ENCODE measurements at places on chromosomes 6 and 20.

- no peak for DNase-seq
These were observed 150.3 kb downstream of the TMEM242 start for GRCh38 chr6:157172830-157173536.

DNA sequence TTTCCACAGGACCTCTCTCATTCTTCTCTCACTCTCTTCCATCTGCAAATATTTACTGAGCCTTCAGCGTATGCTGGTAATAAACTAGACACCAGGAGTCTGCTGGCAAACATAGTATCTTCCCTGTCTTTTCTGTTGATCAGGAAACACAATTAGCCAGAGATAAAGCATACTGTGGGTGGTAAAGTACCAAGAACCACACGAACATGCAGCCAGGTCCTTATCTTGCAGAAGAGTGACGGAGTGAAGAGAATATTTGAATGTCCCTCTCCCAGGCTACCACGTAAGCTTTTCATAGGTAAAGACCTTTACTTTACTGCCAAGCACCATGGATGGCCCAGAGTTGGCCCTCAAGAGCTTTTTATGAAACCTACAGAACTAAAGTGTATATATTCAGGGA, 13.3 kb downstream of the FHL5 start:
- DNase-seq: no peak

DNA sequence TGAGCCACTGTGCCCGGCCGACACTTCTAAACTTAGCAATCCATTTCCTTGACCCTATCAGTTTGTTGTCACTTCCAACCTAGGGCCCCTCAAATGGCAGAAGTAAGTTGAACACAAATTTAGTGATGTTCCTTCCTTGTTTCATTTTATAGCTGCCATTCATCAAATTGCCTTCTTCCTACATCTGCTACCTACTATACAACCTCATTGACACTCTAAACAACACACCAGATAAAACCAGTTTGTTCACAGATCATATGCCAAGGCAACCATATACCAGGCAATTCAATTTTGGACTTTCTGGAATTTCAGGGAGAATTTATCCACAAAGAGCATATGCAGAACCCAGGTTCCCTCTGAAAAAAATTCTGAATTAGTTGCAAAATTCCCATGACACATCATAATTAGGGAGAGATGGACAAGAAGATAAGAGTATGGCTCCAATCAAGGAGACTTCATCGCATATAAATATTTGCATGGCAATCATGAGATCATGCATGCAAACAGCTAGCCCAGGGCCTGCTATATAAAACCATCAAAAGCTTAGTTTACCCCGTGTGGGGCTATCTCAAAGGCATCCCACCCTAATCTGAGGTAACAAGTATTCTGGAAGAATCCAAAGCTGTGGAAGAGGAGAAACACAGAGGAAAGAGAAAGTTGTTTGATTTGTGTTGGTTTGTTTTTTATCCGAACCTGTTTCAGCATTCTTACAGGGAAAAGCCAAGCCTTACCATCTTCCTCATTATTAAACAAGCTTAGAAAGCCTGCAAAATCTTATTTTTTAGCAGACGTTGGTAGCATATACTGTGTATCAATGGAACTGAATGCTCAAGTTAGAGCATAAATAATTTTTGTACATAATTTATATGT, 132.8 kb upstream of the TNFAIP3 start:
- DNase-seq: no peak

DNA sequence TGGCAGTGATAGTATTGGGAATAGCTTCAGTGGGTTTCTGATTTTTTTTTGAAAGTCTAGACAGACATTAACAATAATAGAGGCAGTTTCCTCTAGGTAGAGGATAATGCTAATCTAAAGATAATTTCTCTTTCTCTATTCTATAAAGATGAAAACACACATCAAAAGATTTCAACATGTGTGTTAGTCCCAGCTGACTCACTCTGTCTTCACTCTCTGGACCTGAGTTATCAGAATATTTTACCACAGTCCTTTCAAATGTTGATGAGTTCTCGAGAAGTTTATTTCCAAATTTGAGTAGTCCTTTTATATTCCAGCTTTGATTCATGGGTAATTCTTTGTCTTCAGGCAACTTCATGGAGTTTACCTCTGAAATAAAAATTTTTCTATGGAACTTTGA, 17.1 kb downstream of the RPRD1B start:
- DNase-seq: no peak

GRCh38 chr20:3407040-3407770, at the start of gene DNAAF9:
Gene DNAAF9, minus strand, starts transcription at chr20:3407669. Its CDS starts 112 bp downstream, at chr20:3407557.
- no peak for DNase-seq

DNA sequence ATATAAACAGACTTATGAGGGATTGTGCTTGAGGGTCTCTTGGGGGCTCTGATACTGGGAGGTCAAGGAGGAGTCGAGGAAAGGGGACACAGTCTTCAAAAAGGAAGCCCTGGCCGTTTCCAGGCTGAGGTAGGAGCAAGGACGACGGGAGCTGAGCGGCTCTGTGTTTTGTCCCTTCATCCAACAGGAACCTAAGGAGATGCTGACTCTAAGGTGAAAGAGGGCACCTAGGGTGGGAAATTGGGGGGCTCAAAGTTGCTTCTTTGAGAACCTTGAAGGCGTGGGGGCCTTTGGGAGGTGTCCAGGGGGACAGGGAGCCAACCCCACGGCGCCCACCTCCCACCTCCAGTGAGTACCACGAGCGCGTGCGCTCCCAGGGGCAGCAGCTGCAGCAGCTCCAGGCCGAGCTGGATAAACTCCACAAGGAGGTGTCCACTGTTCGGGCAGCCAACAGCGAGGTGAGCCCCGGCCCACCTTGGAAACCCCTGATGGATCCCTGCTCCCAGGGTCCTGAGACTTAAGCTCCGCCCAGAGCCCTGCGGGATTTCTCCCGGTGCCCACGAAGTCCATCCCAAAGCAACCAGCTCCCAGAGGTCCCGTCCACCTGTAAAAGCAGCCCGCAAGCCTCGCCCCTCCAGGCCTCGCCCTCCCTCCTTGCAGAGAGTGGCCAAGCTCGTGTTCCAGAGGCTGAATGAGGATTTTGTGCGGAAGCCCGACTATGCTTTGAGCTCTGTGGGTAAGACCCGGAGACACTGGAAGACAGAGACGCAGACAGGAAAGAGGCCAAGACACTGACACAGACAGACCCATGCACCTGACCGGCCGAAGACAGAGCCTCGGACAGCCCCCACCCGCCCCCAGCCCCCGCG, 2.9 kb downstream of the SPAG4 start:
- no peak for DNase-seq

GRCh38 chr20:53866794-53867740, 203.3 kb downstream of the BCAS1 start:
- no peak for DNase-seq

GRCh38 chr6:12356983-12357972, 67.1 kb downstream of the EDN1 start:
- no peak for DNase-seq

- DNase-seq: no peak
These were observed 1.5 kb downstream of the RALY start for GRCh38 chr20:33995053-33995831.

GRCh38 chr20:53691060-53691810, 97.6 kb upstream of the ZNF217 start:
- no peak for DNase-seq

GRCh38 chr6:144585217-144585814, 300.2 kb downstream of the UTRN start:
- no peak for DNase-seq

GRCh38 chr6:84227044-84227433, 404 bp downstream of the CEP162 start:
- no peak for DNase-seq

- no peak for DNase-seq
These were observed 182.7 kb upstream of the AKAP12 start for GRCh38 chr6:151057061-151057460.

- no peak for DNase-seq
These were observed 3.1 kb upstream of the CCM2L start for GRCh38 chr20:32006841-32007786.

DNA sequence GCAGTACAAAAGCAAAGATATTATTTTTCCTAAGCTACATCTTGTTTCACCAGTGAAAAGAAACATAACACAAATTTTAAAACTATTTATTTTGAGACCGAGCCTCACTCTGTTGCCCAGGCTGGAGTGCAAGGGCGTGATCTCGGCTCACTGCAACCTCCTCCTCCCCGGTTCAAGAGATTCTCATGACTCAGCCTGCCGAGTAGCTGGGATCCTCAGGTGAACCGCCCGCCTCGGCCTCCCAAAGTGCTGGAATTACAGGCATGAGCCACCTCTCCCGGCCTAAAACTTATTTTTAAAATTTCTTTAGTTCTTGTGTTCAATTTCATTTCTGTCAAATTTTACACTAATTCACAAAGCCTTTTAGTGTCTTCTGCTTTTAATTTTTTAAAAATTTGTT, 5.9 kb downstream of the SRSF12 start:
- no peak for DNase-seq

DNA sequence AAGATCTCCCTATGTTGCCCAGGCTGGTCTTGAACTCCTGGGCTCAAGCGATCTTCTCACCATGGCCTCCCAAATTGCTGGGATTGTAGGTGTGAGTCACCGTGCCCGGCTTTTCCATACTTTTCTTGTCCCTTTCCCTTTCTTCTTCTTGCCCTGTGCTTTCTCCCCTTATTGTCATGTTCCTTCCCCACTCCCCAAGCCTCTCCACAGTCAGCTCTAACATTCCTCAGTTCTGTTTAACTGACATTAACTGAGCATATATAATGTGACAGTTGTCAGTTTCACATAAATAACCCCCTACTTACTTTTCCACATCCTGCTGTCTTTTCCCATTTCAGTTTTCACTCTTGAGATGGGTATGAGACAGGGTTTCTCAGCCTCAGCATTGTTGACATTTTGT, 9.5 kb upstream of the RNF8 start:
- no peak for DNase-seq

GRCh38 chr6:6997263-6998193, 110.2 kb upstream of the RREB1 start:
- no peak for DNase-seq

DNA sequence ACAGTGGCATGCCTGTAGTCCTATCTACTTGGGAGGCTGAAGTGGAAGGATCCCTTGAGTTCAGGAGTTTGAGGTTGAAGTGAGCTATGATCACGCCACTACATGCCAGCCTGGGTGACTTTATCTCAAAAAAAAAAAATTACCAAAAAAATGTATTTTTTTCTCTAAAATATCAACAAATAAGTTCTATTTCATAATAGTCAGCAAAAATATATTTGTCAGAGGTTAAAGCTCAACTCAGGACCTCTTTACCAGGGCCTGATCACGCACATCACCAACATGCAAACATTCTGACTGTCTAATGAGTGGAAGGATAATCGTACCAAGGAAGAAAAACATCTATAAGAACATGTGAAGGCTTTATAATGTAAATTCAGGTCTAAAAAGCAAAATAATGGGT, 387.0 kb downstream of the SYNE1 start:
- DNase-seq: no peak

Measured in stimulated activated CD4-positive, alpha-beta T cell treated with anti-CD3 and anti-CD28 coated beads, Interleukin-1b, Interleukin-23, amount 100 ng/mL, for 24 hours (primary cell).